ENCODE measurements at places on chromosomes 16 and 17. TPM values are rescaled to one million over a fixed set of nuclear protein-coding genes. Genes with fewer than 3 reads are reported as not detected.

BCL6B gene
- 4.9 TPM for total RNA-seq

ASPHD1 gene
- total RNA-seq = 17.9 TPM

SALL1 gene
- total RNA-seq = 101 TPM

SENP3 gene
- 80.6 TPM for total RNA-seq

SLFN12 gene
- total RNA-seq = 14.5 TPM

TMED6 gene
- 0.31 TPM for total RNA-seq

KIF2B gene
- not detected for total RNA-seq

DNA sequence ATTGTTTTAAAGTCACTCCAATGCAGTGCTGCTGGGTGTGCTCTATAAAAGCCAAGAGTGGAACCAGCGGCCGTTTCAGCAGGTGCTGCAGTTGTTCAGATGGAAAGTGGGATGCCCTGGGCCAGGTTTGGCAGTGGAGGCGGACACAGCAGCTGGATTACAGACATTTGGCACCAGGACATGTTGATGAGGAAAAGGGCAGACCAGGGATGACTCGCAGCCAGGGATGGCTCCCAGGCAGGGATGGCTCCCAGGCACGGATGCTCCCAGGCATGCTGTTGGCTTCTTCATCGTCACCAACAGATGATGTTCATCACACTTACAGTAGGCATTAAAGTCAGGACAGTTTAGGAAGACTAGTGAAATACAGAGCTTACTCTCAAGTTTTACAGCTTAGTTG, 10.0 kb downstream of the GAN start:
- no peak overlapping the region for H3K4me3 ChIP-seq
- no peaks in the 10 kb centered on the region for H3K4me1 ChIP-seq
- H3K36me3 ChIP-seq = peaks cover 2% of the 10 kb centered on the region
- no peak overlapping the region for H3K27ac ChIP-seq

DNA sequence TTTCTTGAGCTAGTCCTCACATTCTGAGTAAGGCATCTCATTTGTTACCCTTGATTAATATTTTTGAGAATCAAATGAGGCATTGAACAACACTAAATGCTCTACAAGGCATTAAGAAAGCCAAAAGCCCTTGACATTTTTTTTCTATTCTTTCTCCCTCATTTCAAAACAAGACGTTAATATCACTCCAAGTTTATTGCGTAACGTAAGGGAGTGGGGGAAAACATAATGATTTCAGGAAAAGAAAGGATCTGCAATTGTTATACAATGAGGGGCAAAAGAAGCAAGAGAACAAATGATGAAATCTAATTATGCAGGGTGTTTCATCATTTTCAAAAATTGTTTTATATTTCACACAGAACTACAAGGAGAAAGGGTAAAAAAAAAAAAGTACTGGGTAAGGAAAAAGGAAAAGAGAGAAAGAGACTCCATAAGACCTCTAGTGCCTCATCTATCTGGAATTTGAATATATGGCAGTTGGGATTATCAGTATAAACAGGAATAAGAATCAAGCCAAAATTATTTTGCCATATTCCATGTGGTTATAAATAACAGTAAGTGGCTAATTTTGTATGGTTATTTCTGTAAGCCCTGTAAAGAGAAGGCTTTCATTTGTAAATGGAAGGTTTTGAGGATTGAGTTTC, 163.0 kb downstream of the ABCA8 start:
- H3K36me3 ChIP-seq = peaks cover 8% of the 10 kb centered on the region
- H3K4me1 ChIP-seq = peaks cover 6% of the 10 kb centered on the region
- no peaks in the 10 kb centered on the region for H3K27me3 ChIP-seq
- no peak for DNase-seq
- H3K4me3 ChIP-seq = no peak overlapping the region

- no peaks in the 10 kb centered on the region for H3K27me3 ChIP-seq
- H3K36me3 ChIP-seq = no peaks in the 10 kb centered on the region
- H3K4me1 ChIP-seq = no peaks in the 10 kb centered on the region
- no peak overlapping the region for H3K4me3 ChIP-seq
Observed at GRCh38 chr16:80627108-80627507, 86.3 kb downstream of the DYNLRB2 start.

- no peaks in the 10 kb centered on the region for H3K4me1 ChIP-seq
- DNase-seq = peak; percentile 7
- H3K27me3 ChIP-seq = no peaks in the 10 kb centered on the region
Observed at GRCh38 chr16:68574479-68574878, 35.4 kb downstream of the ZFP90 start.

- no peaks in the 10 kb centered on the region for H3K27me3 ChIP-seq
- H3K27ac ChIP-seq = no peak overlapping the region
- peaks cover 3% of the 10 kb centered on the region for H3K4me1 ChIP-seq
- peaks cover 5% of the 10 kb centered on the region for H3K36me3 ChIP-seq
- no peak for DNase-seq
- no peak overlapping the region for H3K4me3 ChIP-seq
Observed at GRCh38 chr16:20867585-20867984, 32.6 kb downstream of the DCUN1D3 start.

DNA sequence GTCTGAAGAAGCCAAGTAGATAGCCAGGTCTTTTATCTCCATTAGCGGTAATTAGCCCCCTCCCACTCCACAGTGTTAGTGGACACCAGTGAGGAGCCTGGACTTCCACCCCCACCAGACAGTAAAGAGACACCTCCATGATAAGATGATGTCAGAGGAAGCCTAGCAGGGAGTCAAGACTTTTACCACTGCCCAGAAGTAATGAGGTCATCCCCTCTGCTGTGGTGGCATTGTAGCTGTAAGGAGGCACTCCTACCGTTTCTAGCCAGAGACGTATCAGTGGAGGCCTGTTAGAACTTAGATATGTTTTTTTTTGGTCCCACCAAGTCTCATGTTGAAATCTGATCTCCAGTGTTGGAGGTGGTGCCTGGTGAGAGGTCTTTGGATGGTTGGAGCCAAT, 38.1 kb downstream of the PIK3R5 start:
- peak; percentile 17 for DNase-seq
- H3K27ac ChIP-seq = no peak overlapping the region
- no peaks in the 10 kb centered on the region for H3K27me3 ChIP-seq
- peaks cover 6% of the 10 kb centered on the region for H3K36me3 ChIP-seq
- no peak overlapping the region for H3K4me3 ChIP-seq

- H3K36me3 ChIP-seq = no peaks in the 10 kb centered on the region
- H3K27me3 ChIP-seq = peaks cover 3% of the 10 kb centered on the region
- H3K4me1 ChIP-seq = no peaks in the 10 kb centered on the region
- DNase-seq = no peak
- peak within 1 kb of the TSS; percentile 78 for H3K4me3 ChIP-seq
Observed at GRCh38 chr16:280552-280951, at the start of gene ARHGDIG. TSS of gene ARHGDIG (plus strand) at chr16:280591. CDS start at chr16:280681, 90 bp downstream.

DNA sequence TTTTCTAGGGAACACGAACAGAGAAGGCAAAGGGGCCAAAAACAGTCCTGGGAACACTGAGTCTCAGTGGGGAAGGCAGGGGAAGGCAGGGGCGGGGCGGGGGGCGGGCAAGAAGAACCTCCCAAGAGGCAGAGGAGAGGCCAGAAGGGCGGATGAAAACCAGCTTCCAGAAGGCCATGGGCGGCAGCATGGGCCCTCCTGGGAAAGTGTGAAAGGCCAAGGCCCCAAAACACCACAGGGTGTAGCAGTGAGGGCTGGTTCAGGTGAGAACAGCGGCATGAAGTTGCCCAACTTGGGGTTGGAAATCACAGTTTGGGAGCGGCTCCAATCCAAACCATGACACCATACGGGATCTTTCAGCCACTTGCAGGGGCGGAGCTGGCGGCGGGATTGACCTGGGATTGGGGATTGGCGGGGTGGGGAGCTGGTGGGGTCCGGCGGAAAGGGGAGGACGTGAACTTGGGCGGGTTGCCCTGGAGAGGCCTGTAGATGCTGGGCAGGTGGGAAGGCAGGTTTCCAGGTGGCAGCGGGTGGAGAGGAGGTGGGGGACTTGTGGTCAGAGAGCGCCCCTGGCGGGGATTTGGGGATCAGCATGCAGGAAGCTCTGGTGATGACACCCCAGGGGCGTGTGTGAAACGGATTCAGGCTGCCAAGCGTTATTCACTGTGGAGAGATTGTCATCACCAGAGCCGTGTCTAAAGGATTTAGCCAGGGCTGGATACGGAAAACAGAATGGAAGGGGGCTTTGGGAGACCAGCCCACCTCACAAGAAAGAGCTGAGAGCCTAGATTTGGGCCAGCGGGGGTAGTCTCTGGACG, 80.9 kb downstream of the ARHGAP23 start:
- H3K27ac ChIP-seq = no peak overlapping the region
- DNase-seq = peak; percentile 99
- no peaks in the 10 kb centered on the region for H3K27me3 ChIP-seq
- peak overlapping the region; percentile 61 for H3K4me3 ChIP-seq

DNA sequence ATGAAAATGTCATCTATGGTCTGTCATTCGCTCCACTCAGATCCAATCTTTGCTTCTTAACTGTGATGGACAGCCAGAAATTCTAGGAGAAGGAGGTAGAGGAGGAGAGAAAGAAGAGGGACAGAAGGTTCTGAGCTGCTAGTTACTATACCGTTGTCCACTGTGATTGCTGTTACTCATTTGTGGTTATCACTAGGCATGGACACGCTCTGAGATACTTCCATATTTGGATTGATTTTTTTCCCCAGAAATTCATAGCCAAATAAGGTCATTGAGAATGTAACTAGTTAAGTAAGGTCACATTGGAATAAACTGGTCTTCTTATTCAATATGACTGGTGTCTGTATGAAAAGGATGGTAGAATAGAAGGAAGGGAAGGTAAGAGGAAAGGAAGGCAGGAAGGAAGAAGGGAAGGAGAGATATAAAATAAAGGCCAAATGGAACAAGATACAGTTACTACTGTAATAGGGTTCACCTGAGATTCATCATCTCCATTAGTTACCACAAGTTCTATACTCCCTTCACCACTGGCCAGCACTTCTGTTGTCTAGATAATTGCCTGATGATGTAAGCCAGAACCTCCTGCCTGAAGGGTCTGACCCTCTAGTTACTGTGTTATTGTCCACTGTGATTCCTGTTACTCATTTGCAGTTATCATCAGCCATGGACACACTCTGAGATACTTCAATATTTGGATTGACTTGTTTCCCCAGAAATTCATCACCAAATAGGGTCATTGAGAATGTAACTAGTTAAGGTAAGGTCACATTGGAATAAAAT, 2.9 kb downstream of the KRTAP9-7 start:
- no peak for DNase-seq
- H3K4me3 ChIP-seq = no peak overlapping the region
- H3K36me3 ChIP-seq = no peaks in the 10 kb centered on the region
- peaks cover 1% of the 10 kb centered on the region for H3K4me1 ChIP-seq
- H3K27ac ChIP-seq = no peak overlapping the region

- H3K27ac ChIP-seq = no peak overlapping the region
- DNase-seq = no peak
- peaks cover 92% of the 10 kb centered on the region for H3K27me3 ChIP-seq
- no peaks in the 10 kb centered on the region for H3K36me3 ChIP-seq
- no peak overlapping the region for H3K4me3 ChIP-seq
Observed at GRCh38 chr17:48546924-48547807, 2.3 kb upstream of the HOXB2 start.

GRCh38 chr17:76092526-76093413, 10.8 kb downstream of the EXOC7 start:
- H3K27me3 ChIP-seq = no peaks in the 10 kb centered on the region
- H3K27ac ChIP-seq = no peak overlapping the region
- peaks cover 31% of the 10 kb centered on the region for H3K36me3 ChIP-seq
- no peaks in the 10 kb centered on the region for H3K4me1 ChIP-seq

GRCh38 chr16:88746506-88746905, 38.5 kb downstream of the PIEZO1 start:
- no peaks in the 10 kb centered on the region for H3K36me3 ChIP-seq
- no peaks in the 10 kb centered on the region for H3K4me1 ChIP-seq
- H3K4me3 ChIP-seq = no peak overlapping the region

GRCh38 chr16:52465711-52466267, 81.2 kb downstream of the TOX3 start:
- no peak overlapping the region for H3K27ac ChIP-seq
- H3K27me3 ChIP-seq = no peaks in the 10 kb centered on the region
- H3K4me1 ChIP-seq = peaks cover 3% of the 10 kb centered on the region
- H3K4me3 ChIP-seq = no peak overlapping the region

- H3K27ac ChIP-seq = no peak overlapping the region
- H3K36me3 ChIP-seq = no peaks in the 10 kb centered on the region
- H3K27me3 ChIP-seq = peaks cover 50% of the 10 kb centered on the region
Observed at GRCh38 chr17:9024497-9024896, 3.2 kb downstream of the NTN1 start.

DNA sequence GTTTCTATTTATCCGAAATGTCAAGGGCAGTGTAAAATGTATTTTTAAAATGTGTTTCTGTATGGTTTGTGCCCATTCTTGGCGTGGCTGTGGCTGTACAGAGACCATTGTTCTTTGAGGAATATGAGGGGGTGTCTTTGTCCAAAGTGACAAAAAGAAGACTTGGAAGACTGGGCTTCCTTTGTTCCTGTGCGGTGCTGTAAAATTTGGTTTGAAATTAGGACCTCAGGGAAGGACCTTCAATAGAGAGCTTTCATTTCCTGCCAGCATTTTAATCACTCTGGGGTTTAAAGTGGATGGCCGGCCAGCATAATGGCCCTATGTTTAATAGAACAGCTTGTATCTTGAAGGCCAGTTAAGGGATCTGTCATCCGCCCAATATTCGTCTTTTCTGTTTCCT, 190.1 kb upstream of the TBX2 start:
- H3K4me1 ChIP-seq = no peaks in the 10 kb centered on the region
- DNase-seq = no peak
- H3K36me3 ChIP-seq = no peaks in the 10 kb centered on the region
- no peak overlapping the region for H3K4me3 ChIP-seq
- no peak overlapping the region for H3K27ac ChIP-seq
- no peaks in the 10 kb centered on the region for H3K27me3 ChIP-seq

DNA sequence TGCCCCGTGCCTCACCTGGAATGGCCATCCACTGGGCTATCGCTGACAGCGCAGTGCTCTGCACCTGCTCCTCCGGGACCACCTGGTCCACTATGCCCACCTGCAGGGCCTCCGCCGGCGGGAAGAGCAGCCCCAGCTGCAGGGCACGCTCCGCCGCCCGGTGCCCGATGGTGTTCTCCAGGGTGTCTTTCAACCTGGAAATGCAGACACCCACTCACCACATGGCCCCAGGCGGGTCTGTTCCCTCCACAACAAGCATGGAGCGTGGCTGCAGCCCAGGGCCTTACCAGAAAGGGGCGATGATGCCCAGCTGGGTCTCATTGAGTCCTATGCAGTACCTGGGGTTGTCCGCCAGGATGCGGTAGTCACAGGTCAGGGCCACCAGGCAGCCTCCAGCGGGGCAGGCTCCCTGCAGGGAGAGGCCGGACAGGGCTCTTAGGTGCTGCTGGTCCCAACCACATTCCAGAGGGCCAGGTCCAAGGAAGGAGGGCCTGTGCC, 6.8 kb downstream of the DNASE1L2 start:
- DNase-seq = peak; percentile 58
- no peak overlapping the region for H3K27ac ChIP-seq
- peaks cover 66% of the 10 kb centered on the region for H3K36me3 ChIP-seq
- no peak overlapping the region for H3K4me3 ChIP-seq
- no peaks in the 10 kb centered on the region for H3K4me1 ChIP-seq
- no peaks in the 10 kb centered on the region for H3K27me3 ChIP-seq

Measured in H9 (cell line).